Activated CD4-positive, alpha-beta T cell treated with anti-CD3 and anti-CD28 coated beads for 36 hours (primary cell): ENCODE measurements at places on chromosomes 6 and 20.

DNA sequence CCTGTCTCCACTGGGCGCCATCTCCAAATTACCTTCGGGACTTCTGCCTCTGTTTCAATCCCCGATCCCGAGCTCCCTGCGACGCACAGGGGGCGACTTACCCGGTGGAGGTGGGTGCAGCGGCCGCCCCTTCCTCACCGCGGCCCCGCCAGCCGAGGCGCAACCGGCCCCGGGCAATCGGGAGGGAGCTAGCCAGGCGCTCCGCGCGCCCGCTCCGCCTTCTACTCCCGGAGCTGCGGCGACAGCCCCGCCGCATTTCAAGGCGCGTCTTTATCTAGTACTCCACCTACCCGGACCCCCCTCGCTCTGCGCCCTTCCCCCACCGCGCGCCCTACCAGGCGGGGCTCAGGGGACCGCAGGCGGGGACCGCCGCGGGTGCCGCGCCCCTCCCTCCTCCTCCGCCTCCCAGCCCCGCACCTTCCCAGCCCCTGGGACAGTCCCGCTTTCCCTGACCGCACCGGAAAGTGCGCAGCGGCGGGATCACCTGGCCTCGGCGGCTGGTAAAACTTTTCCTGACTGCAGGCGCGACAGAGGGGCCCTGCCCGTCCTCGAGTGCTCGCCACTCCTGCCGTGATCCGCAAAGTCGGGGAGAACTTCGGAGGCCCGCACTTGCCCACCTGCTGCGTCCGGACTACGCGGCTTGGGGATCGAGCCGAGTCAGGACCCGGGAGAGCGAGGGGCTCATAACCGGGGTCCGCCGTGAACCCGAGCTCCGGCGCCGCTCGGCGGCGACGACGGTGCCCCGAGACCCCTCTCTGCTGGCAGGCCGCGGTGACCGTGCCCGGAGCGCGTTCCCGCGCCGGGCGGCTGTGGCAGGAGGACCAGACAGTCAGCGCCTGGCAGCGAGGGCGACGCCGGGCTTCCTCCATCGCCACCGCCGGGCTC lies 8.0 kb upstream of the NKX2-2 start:
- DNase-seq = no peak

DNA sequence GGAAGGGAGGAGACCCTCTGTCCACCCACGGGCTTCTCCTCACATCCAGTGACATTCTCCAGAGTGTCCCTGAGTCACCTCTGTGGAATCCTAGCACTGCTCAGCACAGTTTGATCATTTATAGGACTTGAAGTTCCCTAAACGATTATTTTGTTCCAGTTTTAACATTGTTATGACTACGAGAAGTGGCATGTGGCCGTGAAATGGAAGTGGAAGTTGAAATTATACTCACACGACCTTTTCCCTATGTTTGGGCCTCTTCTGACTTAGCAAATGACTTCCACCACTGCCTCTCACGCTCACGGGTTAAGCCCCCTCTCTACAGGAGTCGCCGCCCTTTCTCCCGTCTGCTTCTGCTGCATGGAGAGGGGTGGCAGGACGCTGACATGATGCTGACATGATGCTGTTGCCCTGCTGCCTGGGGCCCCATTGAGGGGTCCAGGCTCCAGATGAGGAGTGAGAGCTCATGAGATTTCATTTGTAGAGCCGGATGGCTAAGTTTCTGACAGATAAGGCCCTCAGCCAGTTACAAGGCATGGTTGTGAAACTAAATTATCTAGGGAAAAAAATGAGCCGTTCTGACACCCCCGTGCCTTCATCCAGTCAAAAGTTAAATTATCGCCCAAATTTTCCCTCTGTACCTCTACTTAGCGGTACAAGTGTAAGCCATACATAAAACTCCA lies 153.6 kb upstream of the UST start:
- no peak for DNase-seq

DNA sequence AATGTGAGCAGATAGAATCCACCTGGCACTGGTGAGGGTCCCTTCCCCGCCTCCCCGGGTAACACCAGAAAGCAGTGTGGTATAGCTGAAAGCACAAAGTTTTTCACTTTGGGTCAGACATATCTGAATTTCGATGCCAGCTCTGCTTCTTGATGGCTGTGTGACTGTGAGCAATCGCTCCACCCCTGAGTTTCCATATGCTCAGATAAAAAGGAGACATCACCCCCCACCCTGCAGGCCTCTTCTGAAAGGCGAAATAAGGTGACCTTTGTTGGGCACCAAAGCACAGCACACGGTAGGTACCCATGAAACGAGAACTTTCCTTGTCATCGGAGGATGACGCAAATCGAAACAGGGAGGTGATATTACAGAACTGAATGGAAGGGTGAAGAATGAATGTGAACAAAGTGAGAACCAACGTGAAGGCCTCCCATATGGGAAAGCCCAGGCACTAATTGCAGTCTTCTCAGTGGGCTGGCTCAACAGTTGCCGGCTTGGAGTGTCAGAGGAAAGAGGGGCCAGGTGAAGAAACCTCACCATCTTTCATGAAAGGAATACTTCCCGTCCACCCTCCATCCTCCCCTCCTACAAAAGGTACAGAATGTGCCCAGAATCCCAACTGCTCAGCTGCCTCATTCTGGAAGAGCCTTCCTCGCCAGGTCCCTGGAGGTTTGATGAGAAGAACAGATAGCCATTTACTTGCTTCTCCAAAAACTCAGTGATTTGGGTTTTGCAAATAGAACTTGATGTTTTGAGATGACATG lies 61.8 kb downstream of the NFATC2 start:
- DNase-seq = peak; percentile 89

DNA sequence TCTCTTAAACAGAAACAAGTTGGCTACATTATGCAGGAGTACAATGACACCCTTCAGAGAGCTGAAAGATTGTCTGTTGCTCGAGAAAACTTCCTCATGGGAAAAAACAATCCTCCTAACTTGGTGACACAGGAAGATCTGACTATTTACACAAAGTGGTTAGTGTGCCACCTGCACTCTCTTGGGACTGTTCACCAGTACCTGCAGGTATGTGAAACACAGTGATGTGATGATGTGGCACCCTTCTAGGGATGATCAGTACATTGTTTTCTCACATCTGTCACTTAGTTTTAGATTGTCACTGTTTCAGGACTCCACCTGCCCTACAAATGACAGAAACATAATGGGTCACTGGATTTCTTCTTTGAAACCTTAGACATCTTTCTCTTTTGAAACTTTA lies 101.8 kb downstream of the CEP57L1 start:
- no peak for DNase-seq

DNA sequence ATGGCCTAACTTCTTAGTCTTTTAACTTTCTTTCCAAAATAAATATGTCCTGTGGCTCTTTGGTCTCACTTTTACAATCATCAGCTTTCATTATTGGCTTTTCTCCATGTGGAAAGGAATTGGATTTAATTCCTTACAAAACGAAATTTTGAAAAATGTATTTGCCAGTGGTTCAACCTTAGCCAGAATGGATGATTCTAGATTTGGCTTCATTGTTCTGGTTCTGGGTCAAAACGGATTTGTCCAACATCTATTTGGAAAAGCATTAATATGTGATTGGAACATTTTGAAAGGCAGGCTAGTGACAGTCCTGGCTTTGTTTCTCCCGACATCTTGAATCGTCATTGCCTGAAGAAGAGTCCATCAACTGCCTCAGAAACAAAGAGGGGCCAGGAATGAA lies 59.2 kb downstream of the TENT5A start:
- DNase-seq = no peak

DNA sequence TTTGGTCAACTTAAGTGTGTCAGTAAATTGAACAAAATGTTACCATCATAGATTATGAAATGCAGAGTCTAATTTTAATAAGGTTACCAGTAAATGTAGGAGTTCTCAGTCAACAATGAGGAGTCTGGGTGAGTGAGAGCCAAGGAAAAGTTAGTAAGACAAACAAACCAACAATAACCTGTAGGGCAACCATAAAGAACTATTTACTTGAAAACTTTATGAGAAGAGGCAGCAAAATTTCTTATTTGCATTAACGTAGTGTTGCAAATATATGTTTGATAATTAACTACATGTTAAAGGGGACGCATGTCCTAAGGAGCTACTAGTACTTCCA lies 131.1 kb upstream of the SOX4 start:
- DNase-seq = no peak

DNA sequence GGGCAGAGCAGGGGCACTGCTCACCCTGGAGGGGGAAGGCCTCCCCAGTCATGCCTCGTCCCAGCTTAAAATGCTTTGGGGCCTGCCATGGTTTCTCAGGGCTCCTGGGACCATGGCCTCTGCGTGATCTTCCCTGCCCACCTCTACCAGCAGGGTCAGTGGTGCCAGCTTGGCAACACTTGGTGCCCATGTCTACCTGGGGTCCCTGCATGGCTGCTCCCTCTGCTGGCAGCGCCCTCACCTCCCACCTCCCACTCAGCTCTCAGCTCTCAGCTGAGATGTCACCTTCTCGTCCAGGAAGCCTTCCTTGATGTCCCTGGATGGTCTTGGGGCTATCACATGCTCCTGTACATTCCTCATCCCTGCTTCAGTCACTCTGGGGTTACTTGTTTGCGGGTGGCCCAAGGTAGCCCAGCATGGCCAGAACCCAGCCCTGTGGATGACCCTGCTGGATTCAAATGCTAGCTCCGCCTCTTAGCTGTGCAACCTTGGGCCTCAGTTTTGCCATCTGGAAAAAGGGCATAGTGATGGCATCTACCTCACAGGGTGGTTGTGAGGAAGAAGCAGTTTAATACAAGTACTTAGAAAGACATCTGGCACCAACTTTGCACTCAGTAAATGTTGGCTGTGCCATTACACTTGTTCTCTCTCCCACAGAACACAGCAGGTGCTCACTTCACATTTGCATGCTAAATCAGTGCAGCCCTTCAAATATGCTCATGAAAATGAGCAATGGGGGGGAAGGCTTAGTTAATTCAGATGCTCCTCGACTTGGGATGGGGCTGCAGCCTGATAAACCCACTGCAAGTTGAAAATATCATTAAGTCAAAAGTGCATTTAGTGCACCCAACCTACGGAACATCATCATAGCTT lies 53.5 kb upstream of the PTPN1 start:
- DNase-seq = peak; percentile 55

DNA sequence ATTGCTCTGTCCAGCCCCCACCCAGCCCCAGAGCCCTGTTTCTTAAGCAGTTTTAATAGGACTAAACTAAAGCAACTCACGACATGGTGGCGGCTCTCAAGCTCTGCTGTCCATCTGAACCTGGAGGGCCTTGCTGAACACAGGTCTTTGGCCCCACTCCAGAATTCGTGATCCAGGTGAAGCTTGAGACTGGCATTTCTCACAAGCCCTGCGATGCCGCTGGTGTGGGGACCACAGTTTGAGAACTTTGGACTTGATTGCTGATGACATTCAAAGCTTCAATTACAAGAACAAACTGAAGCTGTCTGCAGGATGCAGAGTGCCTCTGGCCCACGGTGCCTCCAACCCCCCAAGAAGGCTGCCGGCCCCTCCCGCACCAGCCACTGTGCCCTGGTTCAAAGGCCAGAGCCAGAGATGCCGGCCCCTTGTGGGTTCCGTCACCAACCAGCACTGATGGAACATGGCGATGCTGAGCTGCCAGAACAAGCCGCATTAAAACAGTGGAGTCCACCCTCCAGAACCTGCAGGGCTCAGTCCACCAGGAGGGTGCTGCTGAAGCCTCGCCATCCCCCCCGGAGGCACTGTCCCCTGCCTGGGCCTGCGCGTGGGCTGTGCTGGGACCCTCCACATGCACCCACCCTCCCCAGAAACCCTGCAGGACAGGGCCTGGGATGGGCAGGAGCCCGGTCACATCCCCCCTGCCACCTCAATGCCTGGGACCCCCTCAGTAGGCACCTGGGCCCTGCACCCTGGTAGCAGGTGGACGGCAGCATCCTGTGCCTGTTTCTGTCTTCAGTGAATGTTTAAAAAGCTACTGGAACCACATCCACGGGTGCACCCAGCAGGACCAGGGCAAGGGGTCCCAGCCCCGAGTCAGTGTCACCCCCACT lies 101.1 kb downstream of the PSMB1 start:
- no peak for DNase-seq

DNA sequence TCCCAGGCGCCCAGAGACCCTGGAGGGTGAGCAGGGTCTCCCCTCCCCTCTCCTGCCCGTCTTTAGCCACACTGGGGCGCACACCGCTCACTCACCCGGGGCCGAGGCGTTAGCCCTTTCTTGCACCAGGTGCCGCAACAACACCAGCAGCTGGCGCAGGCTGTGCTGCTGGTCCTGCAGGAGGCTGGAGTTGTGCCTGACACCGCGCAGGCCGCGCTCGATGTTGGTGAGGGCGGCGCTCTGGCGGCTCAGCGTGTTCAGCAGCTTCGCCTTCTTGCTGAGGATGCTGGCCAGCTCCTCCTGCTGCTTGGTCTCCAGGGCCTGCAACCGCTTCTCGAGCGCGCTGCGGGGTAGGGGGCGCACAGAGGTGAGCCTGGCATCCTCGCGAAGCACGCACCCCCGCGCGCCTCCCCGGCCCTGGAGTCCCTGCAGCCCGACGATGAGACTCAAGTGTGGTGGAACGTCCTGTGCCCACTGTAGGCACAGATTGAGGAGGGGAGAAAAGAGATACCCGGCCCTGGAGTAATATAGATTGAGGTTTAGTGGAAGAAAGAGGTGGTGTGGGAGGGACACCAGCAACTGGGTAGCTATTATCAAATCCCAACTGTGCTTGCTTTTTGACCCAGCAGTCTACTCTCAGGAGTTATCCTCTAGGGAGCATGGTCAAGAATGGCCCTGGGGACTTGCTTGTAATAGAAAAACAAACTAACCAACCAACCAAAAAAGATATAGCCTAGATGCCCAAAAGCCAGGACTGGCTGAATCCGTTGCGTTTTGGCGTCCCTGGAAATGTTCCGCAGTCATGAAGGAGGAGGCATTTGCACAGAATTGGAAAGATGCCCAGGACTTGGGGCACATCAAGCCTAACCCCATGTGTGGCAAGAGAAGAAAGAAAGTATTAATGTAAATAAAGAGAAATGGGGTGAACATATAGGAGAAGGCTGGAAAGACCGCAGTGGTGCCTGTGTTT lies 30.9 kb downstream of the ANGPT4 start:
- DNase-seq = peak; percentile 34

DNA sequence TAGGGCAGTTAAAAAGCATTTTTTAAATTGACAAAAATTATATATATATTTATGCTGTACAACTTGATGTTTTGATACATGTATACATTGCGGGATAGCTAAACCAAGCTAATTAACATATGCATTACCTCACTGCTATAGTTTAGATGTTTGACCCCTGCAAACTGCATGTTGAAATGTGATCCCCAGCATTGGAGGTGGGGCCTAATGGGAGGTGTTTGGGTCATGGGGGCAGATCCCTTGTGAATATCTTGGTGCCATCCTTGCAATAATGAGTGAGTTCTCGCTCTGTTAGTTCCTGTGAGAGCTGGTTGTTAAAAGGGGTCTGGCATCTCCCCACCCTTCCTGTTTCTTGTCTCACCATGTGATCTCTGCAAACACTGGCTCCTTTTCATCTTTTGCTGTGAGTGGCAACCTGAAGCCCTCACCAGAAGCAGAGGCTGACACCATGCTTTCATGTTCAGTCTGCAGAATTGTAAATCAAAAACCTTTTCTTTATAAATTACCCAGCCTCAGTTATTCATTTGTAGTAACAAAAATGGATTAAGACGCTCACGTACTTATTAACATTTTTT lies 111.8 kb downstream of the MCHR2 start:
- DNase-seq = no peak

GRCh38 chr6:166512567-166512966 lies 73.9 kb downstream of the RAMACL start:
- DNase-seq = peak; percentile 68

- DNase-seq = peak; percentile 59
Observed at GRCh38 chr20:41004531-41005360, 23.9 kb upstream of the TOP1 start.
